ENCODE measurements at places on chromosomes 13 and 19.

DNA sequence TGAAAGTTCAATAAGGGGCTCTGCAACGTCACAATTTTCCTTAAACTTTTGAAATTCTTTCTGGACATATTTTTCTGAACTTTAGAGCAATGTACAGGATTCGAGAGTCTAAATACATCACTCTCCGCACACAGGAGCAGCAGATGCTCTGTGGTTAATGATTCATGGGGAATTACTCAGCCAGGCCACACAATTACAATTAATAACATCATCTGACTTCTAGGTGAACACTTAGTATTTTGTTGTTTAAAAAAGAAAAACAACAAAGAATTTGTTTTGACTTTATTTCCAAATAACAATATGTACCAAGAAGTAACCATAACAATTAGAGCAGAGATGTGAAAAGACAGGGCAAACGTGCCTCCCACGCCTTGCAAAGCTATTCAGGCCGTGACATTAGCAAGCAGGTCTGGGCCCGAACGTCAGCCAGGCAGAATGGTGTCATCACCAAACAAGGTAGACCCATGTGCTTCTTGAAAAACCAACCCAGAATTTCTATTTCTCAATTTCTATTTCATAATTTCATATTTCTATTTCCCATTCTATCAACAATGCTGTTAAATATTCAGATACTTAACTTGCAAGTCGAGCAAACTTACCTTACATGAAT, 236.3 kb downstream of the COL4A1 start:
- DNase-seq, result peak; percentile 74

GRCh38 chr13:50636007-50636704, 207.3 kb downstream of the DLEU7 start:
- DNase-seq, result no peak

GRCh38 chr13:35552172-35552844, 75.8 kb upstream of the MAB21L1 start:
- peak; percentile 35 for DNase-seq

DNA sequence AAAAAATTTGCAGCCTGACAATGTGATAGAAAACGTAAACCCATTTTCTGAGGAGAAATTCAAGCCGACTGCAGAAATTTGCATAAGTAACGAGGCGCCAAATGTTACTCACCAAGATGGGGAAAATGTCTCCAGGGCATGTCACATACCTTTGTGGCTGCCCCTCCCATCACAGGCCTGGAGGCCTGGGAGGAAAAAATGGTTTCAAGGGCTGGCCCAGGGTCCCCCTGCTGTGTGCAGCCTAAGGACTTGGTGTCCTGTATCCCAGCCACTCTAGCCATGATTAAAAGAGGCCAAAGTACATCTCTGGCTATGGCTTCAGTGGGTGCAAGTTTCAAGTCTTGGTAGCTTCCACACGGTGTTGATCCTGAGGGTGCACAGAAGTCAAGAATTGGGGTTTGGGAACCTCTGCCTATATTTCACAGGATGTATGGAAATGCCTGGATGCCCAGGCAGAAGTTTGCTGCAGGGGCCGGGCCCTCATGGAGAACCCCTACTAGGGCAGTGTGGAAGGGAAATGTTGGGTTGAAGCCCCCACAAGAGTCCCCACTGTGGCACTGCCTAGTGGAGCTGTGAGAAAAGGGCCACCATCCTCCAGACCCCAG, 1842.3 kb downstream of the PCDH9 start:
- DNase-seq, result no peak

- no peak for DNase-seq
Measured at GRCh38 chr13:40756042-40756441, 14.9 kb downstream of the MRPS31 start.

DNA sequence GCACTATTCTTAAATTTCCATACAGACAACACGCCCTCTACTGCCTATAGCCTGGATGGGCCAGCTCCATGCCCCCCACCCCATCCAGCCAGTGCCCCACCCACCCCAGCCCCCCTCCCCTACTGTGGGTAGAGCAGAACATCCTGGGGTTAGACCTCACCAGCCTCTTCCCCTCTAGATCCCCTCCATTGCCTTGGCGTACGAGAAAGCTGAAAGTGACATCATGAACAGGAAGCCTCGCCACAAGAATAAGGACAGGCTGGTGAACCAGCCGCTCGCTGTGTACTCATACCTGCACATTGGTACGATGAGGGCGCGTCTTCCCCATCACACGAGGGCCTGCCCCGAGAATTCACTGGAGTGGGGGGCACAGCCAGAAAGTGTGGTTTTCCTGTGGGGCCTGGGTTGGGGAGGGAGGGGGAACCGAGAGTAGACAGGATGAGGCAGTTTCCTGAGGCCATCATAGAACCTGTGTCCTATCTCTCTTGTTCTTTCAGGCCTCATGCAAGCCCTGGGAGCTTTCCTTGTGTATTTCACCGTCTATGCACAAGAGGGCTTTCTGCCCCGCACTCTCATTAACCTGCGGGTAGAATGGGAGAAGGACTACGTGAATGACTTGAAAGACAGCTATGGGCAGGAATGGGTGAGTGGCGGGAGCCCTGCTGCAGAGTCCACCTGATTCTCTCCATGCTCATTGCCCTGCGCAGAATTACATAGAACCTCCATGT, 29.1 kb downstream of the ATP12A start:
- DNase-seq, result no peak

DNA sequence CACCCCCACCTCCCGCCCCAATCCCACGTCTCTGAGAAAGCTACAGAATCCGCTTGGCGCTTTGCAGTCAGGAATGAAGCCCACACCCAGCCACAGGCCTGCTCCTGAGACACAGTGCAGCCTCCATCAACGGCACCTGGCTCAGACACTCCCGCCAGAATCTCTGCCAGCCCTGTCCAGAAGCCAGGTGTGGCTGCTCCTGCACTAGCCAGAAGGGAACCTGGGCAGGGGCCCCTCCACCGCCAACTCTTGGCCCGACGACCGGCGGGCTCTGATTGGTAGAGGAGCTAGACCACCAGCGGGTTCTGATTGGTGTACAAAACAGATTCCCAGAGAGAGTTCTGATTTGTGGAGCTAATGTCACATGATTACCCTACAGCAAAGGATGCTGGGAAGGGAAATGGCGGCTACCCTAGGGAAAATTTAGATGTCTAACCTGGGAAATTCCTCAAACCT, 2.9 kb upstream of the PPP6R1 start:
- no peak for DNase-seq

GRCh38 chr13:109644069-109644750, 142.2 kb downstream of the IRS2 start:
- no peak for DNase-seq
